ENCODE measurements at places on chromosomes 11 and 22. TPM values are rescaled to one million over a fixed set of nuclear protein-coding genes. Genes with fewer than 3 reads are reported as not detected.

Gene TUBA8
- total RNA-seq, result 0.62 TPM

Gene GPR83
- not detected for total RNA-seq

Gene DPAGT1
- 28.6 TPM for total RNA-seq

Gene TBX10
- total RNA-seq, result not detected

Gene MYO7A
- 0.12 TPM for total RNA-seq

Gene OR5T3
- total RNA-seq, result not detected

Data from uterine smooth muscle cell (primary cell).